ENCODE measurements at places on chromosomes 6 and 20.

GRCh38 chr6:150297327-150298029 lies 71.3 kb upstream of the IYD start:
- no peak for DNase-seq

GRCh38 chr20:13639150-13639497 lies 392 bp upstream of the TASP1 start:
- DNase-seq: no peak

GRCh38 chr20:48102076-48102787 lies 317.0 kb upstream of the SULF2 start:
- DNase-seq: no peak

GRCh38 chr6:15953152-15953880 lies 175.6 kb upstream of the MYLIP start:
- DNase-seq: no peak

DNA sequence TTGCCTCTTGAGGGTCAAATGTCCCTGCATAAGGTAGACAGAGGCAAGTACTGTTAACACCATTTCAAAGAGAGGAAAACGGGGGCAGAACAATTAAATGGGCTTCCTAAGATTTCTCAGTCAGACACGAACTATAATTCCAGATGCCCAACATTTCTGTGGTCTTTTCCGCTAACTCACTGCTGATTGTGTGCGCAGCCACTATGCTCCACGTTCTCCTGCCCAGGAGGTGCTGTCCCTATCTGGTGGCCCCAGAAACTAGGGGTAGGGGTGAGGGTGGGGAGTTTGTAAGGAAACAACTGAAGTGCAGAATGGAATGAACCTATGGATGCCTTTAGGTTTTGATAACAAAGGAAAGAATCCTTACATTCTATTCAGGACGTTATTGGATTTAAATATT lies 86.1 kb upstream of the BACH2 start:
- DNase-seq: no peak

- DNase-seq: no peak
Observed at GRCh38 chr6:11427723-11428245, 109.8 kb upstream of the TMEM170B start.

- DNase-seq: no peak
Observed at GRCh38 chr6:34601706-34602105, 45.6 kb upstream of the SPDEF start.

GRCh38 chr6:31636698-31637596 lies 15.5 kb downstream of the BAG6 start:
- no peak for DNase-seq

- DNase-seq: no peak
Observed at GRCh38 chr6:79764747-79765146, 133.6 kb downstream of the SH3BGRL2 start.

DNA sequence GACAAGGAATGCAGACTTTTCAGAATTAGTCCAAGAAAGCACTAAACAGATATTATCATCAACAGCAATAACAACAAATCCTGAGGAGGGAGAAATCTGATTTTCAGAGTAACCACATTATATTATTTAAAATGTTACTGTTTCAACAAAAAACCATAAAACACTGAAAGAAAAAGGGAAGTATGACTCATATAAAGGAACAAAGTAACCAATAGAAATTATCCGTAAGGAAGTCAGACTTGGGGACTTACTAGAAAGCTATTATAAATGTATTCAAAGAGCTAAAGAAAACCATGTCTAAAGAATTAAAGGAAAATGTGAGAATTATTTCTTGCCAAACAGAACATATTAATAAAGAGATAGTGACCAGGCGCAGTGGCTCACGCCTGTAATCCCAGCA lies 98.1 kb downstream of the MYLK4 start:
- no peak for DNase-seq

DNA sequence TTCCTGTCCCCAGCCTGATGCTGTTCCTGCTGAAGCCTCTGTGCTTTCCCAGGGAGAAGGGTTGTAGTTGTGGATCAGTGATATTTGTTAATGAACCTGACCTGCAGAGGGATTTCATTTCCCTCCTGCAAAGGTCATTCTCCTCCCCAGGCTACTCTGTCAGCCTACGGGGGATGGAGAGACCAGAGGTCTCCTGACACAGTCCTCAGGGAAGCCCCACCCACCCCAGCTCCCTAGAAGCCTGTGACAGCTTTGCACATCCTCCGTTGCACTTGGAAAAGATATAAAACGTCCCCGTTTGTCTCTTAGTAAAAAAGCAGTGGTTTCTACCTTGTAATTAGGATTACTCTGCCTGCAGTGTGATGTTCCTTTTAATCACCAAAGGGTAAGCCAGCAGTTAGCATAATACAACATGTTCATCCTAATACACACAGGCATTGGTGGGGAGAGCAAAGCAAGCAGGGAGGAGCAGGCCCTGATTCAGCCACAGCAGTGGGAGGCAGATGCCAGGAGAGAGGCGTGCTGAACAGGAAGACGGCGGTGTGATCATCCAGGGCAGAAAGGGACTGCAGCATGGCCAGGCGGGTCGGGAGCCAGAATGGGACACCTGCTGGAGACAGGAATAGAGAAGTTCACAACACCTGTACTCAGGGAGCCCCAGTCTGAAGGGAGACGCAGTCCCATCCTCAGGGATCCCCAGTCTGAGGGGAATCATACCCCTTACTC lies 293.5 kb downstream of the LRFN2 start:
- no peak for DNase-seq

- no peak for DNase-seq
Observed at GRCh38 chr20:58649288-58650180, 1.5 kb upstream of the STX16 start.

DNA sequence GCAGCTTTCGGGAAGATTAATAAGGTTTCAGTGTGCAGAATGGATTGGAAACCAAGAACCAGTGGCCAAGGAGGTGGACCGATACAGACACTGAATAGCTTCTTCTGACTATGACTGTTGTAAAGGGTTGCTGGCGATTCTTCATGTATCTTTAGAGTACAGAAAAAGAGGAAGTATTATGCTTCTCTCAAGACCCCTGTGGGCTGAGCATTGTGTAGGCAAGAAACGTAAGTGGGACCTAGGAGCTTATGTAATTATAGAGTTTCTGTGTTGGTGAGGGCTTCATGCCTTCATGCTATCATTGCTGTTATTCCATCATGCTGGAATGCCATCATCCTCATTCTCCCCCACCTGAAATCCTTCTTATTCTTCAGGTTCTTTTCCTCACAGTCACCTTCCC lies 105.4 kb upstream of the AKIRIN2 start:
- no peak for DNase-seq

DNA sequence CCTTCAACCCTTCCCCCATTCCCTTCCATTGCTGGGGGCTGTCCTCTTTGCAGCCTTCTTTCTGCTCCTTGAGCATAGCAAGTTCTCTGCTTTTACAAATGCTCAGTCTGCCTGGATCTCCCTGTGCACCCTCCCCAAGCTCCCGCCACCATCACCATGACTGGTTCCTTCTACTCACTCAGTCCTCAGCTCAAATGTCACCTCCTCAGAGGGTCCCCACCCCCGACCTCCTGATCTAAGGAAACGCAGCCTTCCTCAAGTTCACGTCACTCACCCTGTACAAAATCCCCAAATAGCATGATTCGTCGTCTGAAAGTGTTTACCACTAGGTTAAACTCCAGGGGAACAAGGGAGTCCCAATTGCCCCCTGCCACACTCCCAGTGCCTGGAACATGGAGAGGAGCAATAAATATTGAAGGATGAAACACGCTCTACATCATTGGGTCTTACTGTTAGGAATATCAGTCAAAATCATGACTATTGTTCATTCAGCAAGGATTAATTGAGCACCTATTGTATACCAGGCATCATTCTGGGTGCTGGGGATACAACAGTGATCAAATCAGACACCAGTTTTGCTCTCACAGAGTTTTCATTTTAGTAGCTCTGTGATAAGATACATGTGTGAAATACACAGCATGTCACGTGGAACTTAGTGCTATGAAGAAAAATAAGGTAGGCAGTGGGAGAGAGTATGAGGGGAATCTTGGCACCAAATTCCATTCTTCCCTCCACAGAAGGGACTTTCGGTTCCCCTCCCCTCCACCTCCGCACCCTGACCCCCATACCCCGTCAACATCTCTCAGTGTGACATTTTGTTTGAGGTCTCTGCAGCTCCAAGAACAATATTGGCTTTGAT lies 15.6 kb downstream of the TP53RK start:
- no peak for DNase-seq

- DNase-seq: no peak
Observed at GRCh38 chr6:25417046-25417605, 138.0 kb downstream of the CARMIL1 start.

GRCh38 chr6:156021746-156022396 lies 566.2 kb upstream of the NOX3 start:
- DNase-seq: no peak

- no peak for DNase-seq
Observed at GRCh38 chr6:118296129-118296901, 251.8 kb upstream of the PLN start.

DNA sequence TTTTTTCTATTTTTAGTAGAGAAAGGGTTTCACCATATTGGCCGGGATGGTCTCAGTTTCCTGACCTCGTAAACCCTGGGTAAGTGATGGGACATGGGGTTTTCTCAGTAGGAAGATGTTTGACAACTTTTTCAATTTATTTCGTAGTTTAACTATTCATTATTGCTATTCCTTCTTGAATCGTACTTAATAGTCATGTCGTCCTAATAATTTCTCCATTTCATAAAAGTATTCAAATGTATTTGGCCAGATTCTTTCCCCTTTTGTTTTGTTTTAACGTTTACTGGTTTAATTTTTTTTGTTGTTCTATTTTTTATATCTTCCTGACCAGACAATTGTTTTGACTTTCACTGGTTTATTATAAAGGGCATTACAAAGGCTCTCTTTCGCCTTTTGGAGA lies 16.3 kb downstream of the GPX5 start:
- no peak for DNase-seq

DNA sequence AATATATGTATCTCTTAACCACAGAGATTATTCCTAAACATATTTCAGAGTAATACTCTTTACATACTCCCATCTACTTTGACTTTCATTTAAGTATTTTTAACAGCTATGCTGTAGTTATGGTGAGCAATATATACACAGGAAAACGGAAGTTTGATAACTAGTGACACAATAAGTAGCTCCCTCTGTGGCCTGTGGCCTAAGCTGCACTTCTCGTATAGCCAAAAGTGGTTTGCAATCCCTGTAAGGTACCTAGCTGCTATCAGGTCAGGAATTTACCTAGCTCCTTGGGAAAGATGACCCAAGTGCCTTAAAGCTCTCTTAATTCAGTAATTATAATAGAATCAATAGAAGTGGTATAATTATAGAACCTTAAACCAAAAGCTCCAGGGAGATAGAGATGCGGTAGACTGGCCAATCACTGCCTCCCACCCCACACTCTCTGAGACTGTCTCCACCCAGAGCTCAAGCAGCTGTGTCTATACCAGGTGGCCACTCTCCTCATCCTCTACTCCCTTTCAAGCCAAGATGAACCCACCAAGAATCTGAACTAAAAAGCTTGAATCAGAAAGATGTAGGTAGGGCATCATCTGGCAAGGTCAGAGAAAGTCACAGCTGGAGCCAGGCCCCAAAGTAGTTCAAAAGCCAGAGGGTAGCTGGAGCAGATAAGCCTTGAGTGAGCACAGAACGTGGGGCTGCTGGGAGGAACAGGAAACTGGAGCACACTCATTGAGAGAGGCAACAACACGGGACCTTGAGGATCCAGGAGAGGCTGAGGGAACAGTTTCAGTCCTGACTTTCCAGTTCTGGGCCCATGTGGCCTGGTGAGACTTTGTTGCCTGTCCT lies 84.9 kb upstream of the ASF1A start:
- no peak for DNase-seq

DNA sequence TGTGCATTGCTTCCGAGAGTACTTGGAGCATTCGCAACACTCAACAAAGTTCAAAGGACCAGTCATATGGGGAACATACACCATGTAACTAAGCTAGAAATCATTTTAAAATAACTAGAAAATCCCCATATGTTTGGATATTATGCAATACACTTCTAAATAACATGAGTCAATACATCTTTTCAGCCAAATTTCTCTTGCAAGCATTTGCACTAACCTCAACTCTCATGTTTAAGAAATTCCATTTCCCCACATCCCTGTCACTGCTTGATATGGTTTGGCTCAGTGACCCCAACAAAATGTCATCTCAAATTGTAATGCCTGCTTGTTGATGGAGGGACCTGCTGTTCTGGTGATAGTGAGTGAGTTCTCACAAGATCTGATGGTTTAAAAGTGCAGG lies 85.7 kb upstream of the CST7 start:
- no peak for DNase-seq

DNA sequence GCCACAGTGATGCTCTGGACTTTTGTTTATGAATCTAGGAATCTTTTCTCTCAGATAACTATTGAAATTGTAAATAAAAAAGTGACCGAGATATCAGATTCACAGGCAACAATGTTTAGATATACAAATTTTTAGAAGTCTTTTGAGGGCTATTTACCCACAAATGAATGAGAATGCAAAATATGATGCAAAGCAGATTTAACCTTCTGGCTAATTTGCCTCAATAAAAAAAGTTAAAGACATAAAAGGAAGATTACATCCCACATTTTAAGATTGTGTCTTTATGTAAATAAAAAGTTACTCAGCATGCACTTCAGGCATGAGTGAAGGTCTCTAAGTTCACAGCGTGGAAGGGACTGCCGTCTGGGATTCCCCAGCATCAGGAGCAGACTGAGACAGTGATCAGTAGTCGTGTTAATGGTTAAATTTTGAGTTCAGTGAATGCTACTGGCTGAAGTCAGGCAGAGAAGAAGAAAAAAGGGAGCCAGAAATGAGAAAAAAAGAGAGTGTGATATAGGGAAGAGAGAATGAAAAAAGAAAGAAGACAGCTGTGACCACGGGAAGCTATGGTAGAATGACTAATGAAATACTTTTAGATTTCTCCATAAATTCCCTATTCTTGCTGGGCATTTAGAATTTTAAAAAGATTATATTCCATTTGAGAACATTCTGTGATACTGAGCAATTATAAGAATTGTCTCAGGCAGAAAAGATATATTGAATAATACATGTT lies 93.6 kb downstream of the MYB start:
- no peak for DNase-seq

GRCh38 chr6:149150301-149150700 lies 167.2 kb upstream of the TAB2 start:
- DNase-seq: no peak

DNA sequence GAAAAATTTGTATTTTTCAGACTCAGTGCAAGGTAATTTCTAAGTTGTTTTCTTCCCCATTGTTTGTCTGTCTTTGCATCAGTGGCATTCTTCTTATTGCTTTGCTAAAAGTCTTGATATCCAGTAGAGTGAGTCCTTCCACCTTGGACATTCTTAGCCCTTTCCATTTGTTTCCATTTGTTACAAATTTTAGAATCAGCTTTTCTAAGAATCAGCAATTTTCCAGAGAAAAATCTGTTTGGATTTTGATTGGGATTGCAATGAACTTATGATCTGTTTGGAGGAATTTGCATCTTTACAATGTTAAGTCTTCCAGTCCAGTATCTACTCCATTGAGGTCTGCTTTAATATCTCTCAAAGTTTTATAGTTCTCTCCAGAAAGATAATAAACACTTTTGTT lies 36.4 kb downstream of the LRRN4 start:
- DNase-seq: no peak

DNA sequence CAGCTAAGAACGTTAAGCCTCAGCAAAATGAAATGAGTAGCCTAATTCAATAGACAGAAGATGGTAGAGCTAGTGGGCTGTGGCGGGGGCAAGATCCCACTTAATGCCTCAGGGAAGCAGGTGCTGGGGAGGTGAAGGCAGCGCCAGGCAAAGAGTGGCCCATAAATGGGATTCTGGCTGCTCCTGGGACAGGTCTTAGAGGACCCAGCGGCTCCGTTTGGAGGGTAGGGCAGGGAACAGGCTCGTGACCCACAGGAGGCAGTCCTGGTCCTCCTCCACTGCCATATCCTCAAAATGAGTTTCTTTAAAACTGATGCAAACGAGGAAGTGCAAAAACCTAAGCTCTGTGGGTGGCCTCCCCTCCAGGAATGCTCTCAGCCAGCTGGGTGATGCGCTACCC lies 32.7 kb downstream of the SAYSD1 start:
- DNase-seq: no peak
